ENCODE measurements at places on chromosomes 7 and 10. TPM values are rescaled to one million over a fixed set of nuclear protein-coding genes. Genes with fewer than 3 reads are reported as not detected.

- DNase-seq = no peak
These were observed 19.9 kb upstream of the FMC1 start for GRCh38 chr7:139321071-139321745.

DNA sequence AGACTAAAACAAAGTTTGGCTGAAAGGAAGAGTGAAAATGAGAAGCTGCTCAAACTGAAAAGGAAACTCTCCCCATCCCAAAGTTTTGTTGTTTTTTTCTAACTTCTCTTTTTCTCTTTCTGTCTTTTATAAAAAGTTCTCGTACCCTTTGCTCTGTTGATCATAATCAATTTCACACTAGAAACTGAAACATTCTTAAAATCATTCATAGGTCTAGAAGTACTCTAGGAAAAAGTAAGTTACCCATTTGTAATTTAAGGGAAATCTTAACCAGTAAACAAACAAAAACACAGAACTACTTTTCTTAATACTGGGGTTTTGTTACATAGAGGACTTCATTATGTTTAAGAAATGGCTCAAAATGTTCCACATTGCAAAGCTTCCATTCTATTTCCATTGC, 339.8 kb downstream of the SEMA3D start:
- no peak for DNase-seq

DNA sequence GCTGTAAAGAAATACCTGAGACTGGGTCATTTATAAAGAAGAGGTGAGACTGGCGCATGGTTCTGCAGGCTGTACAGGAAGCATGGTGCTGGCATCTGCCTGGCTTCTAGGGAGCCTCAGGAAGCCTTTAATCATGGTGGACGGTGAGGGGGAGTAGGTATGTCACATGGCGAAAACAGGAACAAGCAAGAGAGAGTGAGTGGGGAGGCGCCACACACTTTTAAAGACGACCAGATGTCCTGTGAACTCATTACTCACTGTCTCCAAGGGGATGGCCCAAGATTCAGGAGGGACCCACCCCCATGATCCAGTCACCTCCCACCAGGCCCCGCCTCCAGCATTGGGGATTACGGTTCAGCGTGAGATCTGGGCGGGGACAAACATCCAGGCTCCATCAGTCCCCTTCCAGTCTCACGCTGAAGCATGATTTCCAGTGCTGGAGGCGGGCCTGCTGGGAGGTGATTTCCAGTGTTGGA, 3.2 kb downstream of the ZNF316 start:
- no peak for DNase-seq

The RPEL1 gene
- not detected for total RNA-seq

DNA sequence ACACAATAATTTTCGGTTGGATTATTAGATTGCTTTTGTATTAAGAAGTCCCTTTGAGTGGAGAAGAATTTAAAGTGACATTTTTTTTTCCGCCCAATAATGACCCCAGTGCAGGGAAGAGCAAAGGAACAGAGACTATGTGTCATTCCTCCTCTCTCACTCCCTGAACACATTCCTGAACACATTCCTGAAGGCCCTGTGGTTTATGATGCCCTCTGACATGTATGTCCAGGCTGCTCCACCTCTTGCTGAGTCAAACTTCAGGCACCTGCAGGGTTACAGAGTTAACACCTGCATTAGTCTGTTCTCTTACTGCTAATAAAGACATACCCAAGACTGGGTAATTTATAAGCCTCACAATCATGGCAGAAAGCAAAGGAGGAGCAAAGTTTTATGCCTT, 704.0 kb upstream of the LRRN3 start:
- no peak for DNase-seq

The ABCB8 gene
- total RNA-seq = 32.7 TPM

The FBXL15 gene
- 14.8 TPM for total RNA-seq

DNA sequence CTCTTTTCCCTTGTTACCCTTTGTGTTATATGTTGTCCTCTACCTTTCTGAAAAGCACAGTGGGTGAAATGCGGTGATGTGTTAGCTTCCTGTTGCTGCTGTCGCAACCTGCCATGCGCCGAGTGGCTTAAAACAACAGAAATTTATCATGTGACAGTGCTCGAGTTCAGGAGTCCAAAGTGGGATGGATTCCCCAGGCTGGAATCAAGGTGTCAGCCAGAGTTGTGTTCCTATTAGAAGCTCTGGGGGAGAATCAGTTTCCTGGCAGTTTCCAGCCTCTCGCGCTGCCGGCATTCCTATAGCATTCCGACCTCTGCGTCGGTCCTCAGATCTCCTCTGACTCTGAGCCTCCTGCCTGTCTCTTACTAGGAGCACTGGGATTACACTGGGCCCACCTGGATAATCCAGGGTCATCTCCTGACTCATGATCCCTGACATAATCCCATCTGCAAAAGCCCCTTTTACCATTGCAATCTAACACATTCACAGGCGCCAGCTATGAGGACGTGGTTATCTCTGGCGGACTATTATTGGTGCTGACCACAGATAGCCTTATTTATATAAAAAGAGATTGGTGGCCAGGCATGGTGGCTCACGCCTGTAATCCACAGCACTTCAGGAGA, 207.5 kb downstream of the CUX1 start:
- DNase-seq = no peak

GRCh38 chr7:13179011-13179582, 491.7 kb downstream of the ARL4A start:
- DNase-seq = no peak
